IMR-90 (cell line): ENCODE measurements at places on chromosomes 3 and 15. TPM values are rescaled to one million over a fixed set of nuclear protein-coding genes. Genes with fewer than 3 reads are reported as not detected.

GRCh38 chr3:156472684-156473083 is 82.2 kb downstream of the SSR3 start:
- no peak for DNase-seq

- no peak for DNase-seq
These were observed 31.1 kb upstream of the PPIB start for GRCh38 chr15:64193971-64194370.

- DNase-seq, result no peak
These were observed 49.6 kb downstream of the MAP6D1 start for GRCh38 chr3:183775781-183776180.

ZNF774 gene
- total RNA-seq, result 1.1 TPM in 2 replicates

DNA sequence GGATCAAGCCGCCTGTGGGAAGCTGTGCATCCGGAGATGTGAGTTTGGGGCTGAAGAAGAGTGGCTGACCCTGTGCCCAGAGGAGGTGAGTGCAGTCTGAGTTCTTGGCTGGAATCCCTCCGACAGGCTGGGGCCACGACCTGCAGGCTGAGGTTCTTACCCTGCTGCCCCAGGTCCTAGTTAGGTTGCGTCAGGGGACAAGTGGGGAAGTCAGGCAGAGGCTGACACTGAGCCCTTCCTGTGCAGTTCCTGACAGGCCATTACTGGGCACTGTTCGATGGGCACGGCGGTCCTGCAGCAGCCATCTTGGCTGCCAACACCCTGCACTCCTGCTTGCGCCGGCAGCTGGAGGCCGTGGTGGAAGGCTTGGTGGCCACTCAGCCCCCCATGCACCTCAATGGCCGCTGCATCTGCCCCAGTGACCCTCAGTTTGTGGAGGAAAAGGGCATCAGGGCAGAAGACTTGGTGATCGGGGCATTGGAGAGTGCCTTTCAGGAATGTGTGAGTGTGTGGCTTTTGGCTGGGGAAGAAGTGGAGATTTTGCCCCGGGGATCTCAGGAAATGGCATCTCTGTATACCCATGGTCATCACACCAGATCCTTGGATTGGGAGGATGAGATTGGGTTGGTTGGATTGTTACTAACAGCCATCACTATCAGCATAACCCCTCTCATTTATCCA is 1.3 kb downstream of the PPM1M start:
- DNase-seq, result no peak

FOXB1 gene
- total RNA-seq, result not detected in 2 replicates

- no peak for DNase-seq
These were observed 98.0 kb upstream of the LIMD1 start for GRCh38 chr3:45496555-45496954.

DNA sequence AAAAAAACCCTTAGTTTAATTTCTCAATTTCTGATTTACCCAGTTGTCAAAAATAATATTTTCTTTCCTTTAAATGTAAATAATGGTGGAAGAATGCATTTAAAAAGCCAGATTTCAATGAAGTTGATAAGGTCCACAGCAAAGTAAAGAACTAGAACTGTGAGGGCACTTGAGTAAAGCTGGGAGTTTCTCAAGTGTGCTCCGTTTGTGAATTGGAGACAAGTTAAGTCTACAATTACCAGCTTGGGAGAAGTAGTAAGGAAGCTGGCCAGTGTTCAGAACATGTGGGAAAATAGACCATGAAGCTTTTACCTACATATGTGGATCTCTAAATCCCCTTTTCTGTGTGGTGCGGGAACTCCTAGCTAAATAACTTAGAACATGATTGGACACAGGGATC is 239.4 kb downstream of the OXSM start:
- no peak for DNase-seq

PGBD4 gene
- total RNA-seq, result 1.3 and 1.9 TPM in 2 replicates

IL5RA gene
- not detected in 2 replicates for total RNA-seq

DNA sequence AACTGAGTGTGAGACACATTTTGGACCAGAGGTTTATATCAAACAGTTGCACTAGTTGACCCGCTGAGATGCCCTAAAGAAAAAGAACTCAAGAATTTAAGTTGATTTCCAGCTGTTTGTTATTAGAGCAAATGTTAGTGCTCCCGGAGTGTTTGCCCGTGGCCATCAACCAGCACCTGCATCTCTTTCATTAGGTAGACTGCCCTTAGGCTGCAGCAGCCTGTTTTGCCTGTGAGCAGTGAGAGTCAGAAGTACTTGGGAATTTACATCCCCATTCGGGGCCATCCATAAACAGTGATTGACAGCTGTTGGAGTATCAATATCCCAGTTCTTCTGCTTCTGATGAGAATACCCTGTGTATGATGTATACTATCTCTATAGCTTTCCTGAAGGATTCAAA is 492.6 kb downstream of the RBMS3 start:
- DNase-seq, result no peak

ARHGAP31 gene
- total RNA-seq, result 6.6 and 7.5 TPM in 2 replicates

- peak; percentile 66 for DNase-seq
These were observed 101.0 kb upstream of the THBS1 start for GRCh38 chr15:39479911-39480310.

- DNase-seq, result no peak
These were observed 14.9 kb upstream of the AEN start for GRCh38 chr15:88606070-88606794.

DNA sequence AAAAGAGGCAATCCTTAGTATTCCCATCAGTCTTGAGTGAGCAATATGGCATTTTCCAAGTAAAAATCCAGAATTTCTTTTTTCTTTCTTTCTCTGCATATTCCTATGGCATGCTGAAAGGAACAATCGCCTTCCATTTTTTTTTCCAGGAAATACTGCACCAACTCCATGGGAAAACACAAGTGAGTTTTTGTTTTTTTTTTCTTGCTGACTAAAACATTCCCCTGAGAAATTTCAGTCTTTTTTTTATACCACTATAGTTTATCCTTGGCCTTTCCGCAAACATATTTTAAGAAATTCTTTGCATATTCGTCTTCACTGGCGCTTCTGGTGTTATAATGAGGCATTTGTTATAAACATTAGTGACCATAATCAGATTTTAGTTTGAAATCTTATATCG is 429.6 kb upstream of the MDFIC2 start:
- DNase-seq, result no peak

RTP1 gene
- not detected in 2 replicates for total RNA-seq

GRCh38 chr3:37645517-37646380 is 215.9 kb upstream of the CTDSPL start:
- no peak for DNase-seq

- DNase-seq, result no peak
These were observed 38.0 kb downstream of the ARRDC4 start for GRCh38 chr15:97998307-97999071.

CD200R1 gene
- total RNA-seq, result under 0.01 TPM in 2 replicates

DNA sequence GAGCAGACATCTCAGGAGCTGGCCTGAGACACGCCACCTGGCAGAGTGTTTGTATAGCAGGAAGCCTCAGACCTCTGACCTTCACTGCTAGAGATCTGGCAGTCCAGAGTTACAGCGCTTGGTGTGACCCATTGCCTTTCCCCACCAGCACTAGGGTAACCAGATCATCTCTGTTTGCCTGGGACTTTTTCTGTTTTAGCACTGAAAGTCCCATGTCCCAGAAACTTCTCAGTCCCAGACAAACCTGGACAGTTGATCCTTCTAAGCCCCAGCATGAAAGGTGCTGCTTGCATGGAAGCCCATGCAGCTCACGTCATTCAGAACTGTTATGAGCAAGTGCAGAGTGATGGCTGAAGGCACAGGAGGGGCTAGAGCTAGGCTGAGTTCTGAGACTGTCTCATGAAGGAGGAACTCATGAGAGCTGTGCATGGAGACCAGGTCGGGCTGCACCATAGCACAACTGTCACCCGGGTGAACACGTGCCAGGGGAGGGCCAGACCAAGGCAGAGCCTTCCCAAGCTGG is 18.2 kb upstream of the AHSG start:
- DNase-seq, result no peak

CELF6 gene
- not detected in 2 replicates for total RNA-seq

DNA sequence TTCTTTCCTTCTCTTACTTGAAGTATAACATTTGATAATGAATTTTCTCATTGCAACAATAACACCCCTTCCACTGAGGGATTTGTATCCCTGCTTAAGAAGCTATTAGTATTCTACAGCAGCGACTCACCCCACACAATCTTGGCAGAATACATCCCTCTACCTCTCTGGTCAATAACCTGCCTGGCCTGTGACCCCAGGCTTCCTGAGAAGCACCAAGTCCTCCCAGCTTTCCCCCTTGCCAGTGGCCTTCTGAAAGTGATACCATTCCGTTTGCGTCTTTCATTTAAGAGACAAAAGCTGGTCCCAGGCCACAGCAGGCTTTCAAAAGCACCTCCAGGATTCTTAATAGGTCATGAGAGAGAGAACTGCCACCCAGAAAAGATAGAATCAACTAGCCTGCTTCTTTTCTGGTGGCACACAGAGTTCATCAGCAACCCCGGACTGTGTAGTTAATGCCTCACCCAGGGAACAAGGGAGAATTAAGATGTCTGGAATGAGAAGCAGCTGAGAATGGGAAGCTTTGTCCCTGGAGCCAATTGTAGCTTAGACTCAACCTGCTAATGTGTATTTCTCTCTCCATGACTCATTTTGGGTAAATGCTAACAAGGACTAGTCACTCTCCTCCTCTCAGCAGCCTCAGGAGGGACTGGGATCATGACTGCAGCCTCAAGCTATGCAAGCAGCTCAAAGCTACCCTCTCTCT is 101.0 kb upstream of the CPNE4 start:
- peak; percentile 99 for DNase-seq

DPH3 gene
- 32.1 and 34.4 TPM in 2 replicates for total RNA-seq

DNA sequence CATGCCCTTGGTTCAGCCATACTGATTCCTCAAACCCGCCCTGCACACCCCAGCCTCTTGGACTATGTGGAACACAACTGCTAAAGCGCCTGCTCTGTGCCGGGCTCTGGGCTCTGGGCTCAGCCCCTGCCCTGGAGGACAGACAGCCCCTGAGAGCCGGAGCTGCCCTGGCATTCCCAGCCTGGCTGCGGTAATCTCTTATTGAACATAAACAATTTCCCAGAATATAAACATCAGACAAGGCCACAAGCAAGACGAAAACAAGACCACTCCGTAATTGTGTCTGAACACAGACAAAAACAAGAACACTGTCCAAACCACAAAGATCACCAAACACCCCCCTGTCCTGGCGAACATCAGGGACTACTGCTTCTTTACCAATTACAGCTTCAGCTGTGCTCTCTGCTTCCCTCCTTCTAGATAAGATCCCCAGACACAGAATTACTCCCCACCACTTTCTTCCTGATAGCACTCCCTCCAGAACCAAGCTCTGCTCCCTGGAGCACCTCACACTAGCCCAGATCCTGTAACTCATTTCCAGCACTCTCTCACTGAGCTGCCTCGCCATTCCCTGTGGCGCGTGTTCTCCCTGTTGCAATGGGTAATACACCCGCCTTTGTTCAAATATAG is 57.1 kb upstream of the TLE3 start:
- peak; percentile 46 for DNase-seq

GOLGA8B gene
- total RNA-seq, result 6.4 and 7.7 TPM in 2 replicates

PROK2 gene
- not detected in 2 replicates for total RNA-seq

DNA sequence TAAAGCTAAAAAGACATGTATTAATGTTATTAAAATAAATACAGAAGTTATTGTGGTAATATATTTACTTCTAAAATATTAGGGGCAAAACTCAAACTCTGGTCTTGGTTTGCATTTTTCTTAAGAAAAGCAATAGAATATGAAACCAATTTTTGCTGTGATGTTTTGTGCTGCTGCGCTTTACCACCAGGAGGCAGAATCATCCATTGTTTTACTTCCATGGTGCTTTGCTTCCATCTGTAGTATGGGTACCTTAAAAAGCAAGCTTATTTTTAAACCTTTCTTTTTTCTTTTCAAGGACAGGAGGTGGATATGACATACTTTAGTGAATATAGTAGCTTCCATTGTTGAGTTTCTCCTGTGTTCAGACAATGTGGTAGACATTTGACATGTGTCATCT is 46.6 kb upstream of the MRPL3 start:
- DNase-seq, result no peak

PLAAT1 gene
- total RNA-seq, result 0.54 and 0.56 TPM in 2 replicates

ZNF385D gene
- 0.18 and 0.28 TPM in 2 replicates for total RNA-seq

DNA sequence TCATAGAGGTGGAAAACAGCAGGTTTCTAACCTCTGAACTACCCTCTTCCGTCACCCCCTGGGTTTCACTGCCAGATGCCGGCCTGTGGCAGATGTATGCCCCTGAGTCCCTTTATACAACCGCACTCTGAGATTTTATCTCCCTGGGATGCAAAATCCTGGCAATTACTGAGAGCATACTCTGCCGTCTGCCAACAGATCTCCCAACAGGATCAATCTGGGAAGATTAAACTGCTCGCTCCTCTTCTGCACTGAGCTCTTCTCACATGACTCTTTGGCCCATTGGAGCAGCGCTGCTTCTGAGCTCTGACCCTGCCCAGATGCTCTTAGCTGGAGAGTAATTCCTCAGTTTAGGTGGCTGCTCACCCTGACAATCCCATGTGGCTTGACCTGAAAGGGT is 133.2 kb downstream of the LIPC start:
- DNase-seq, result no peak

DNA sequence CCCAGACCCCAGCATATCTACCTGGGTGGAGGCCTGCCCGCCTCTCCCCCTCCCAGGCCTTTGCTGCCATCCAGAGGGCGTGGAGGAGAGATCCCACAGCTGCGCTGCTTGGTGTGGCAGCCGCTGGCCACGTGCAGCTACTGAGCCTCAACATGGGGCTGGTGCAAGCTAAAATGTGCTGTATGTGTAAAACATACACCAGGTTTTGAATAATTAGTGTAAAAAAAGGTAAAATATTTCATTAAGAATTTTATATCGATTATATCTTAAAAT is 95.8 kb downstream of the SEC22A start:
- DNase-seq, result no peak

- DNase-seq, result peak; percentile 10
These were observed 118.6 kb upstream of the GADL1 start for GRCh38 chr3:31013090-31013489.

GRCh38 chr3:167151636-167152035 is 228.5 kb downstream of the ZBBX start:
- DNase-seq, result no peak

DNA sequence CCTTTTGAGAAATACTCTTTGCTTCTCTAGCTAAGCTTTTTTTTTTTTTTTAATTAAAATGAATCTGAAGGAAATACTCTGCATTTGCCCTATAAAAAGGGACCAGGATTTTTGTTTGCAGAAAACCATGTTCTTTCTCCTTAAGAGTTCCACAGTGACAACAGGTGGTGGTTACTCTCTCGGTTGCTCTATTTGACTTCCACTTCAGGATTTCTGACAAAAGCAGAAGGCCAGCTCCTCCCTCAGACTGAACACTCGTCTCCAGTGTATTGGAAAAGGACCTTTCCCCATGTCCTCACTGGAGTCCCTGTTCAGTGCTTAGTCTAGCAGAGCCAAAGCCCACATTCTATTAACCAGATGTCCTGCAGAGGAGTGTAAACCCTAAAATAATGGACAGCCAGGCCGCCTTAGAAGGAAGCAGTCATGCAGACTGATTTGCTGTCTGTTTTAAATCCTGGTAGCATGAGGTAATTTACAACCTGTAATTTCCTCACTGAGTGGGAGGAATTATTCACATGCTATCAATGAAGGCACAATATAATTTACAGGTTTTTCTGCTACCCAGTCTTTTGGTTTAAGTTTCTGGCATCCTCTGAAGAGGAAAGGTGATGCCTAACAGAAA is 599.3 kb downstream of the PYDC2 start:
- DNase-seq, result no peak

ADGRG7 gene
- not detected in 2 replicates for total RNA-seq

C3orf20 gene
- not detected in 2 replicates for total RNA-seq

MFN1 gene
- total RNA-seq, result 40.3 and 75.0 TPM in 2 replicates
